ENCODE measurements at places on chromosomes 5 and 9. TPM values are rescaled to one million over a fixed set of nuclear protein-coding genes. Genes with fewer than 3 reads are reported as not detected.

ARID3C gene
- not detected for total RNA-seq

CREBRF gene
- total RNA-seq, result 24.8 TPM

KIF20A gene
- total RNA-seq, result 1.7 TPM

DMGDH gene
- 4.9 TPM for total RNA-seq

Data from right cardiac atrium (tissue), 5 donors.